Stimulated activated CD4-positive, alpha-beta T cell treated with anti-CD3 and anti-CD28 coated beads, TNF-alpha, amount 100 ng/mL, for 1 hour (primary cell): ENCODE measurements at places on chromosomes 3 and 15.
A peak's percentile ranks its signal among the peaks of the same experiment; 100 is the strongest.

DNA sequence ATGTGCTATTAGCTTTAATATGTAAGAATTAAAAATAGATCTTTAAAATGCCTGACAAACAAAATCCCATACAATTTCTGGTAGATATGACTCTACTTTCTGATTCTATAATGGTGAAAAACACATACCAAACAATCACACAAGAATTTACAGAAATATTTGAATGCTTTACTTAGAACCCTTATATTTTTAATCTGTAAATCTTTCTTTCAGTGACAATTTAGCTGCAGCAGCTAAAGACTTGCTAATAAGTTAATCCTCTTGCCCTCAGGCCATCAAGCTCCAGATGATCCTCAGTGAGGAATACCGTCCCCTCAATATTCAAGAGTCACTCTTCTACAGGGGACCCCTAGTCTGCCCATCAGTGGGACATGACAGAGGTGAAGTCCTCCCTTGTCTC lies 55.6 kb downstream of the C3orf80 start:
- no peak for DNase-seq

GRCh38 chr15:100923902-100924301 lies 4.7 kb downstream of the LRRK1 start:
- DNase-seq: no peak

GRCh38 chr15:90751300-90751825 lies 34.2 kb downstream of the BLM start:
- no peak for DNase-seq

GRCh38 chr15:101008158-101009139 lies 89.3 kb downstream of the LRRK1 start:
- DNase-seq: peak; percentile 59

DNA sequence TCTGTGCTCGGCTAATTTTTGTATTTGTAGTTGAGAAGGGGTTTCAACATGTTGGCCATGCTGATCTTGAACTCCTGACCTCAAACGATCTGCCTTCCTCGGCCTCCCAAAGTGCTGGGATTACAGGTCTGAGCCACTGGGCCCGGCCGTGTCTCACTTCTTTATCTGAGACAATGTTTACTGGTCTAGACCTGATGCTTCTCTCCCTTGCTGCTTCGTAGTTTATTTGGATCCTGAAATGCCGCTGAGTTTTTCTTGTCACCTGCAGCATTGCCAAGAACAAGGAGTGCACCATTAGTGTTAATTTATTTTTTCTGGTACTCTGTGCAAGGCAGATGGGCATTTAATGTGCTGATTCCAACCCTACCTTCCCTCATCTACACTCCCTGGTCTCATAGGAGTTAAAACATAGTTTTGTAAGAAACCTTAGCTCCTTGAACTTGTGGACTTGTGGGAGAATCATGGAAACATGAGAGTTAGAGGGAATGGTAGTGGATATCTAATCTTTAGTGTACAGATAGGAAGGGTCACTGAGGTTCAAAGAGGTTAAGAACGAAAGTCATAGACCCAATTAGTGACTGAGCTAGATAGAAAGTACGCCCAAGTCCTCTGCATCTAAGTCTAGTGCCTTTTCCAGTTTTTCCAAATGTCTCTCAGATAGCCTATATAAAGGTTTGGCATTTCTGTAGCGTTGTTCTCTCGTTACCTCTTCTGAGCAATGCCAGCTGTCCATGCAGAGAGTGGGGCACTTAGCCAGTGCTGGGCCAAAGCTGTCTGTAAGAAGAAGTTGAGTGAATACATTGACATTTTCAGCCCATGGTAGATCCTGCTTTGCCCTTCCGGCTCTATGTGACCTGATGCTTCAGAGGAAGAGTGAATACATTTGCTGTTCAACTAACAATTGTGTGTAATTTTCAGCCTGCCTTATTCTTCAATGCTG lies 244.1 kb downstream of the LPP start:
- no peak for DNase-seq

GRCh38 chr15:96349034-96349856 lies 18.7 kb downstream of the NR2F2 start:
- no peak for DNase-seq

DNA sequence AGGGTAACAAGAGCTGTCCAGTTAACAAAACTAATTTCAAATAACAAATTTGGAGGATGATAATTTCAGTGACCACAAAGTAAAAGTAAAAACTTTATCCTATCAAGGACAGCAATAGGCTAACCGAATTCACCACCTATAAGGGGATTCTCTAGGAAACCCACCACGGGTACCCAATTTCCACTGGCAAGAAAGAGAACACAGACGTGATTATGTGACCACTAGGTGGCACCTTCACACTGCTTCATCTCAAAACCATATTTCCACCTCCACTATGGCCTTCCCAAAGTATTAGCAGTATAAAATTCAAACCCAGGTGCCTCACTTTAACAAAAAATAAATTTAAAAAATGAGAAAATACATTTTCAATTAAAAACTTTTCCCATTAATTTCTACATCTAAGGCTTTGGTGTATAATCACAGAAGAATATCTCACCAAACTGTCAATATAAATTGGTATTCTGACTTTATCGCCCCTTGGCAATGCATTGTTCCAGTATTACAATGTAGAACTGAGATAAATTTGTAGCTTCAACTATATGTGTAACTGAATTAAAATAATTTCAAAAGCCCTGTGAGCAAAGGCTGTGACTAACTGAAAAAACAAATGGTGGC lies 96.5 kb downstream of the FSIP1 start:
- DNase-seq: no peak

GRCh38 chr3:21795921-21796320 lies 44.9 kb upstream of the ZNF385D start:
- DNase-seq: no peak

- DNase-seq: no peak
These were observed 11.6 kb downstream of the PHLDB2 start for GRCh38 chr3:111870620-111871019.

DNA sequence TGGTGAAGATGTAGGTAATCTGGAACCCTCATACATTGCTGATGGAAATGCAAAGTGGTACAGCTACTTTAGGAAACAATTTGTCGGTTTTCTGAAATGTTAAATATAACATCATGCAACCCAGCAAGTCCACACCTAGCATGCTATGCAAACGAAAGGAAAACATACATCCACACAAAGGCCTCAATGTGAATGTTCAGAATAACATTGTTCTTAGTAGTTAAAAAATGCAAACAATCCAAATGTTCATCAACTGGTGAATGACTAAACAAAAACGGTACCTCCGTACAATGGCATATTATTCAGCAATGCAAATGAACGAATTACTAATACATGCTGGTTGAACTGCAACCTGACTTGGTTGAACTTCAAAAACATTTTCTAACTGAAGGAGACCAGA lies 423.3 kb upstream of the THRB start:
- DNase-seq: no peak

DNA sequence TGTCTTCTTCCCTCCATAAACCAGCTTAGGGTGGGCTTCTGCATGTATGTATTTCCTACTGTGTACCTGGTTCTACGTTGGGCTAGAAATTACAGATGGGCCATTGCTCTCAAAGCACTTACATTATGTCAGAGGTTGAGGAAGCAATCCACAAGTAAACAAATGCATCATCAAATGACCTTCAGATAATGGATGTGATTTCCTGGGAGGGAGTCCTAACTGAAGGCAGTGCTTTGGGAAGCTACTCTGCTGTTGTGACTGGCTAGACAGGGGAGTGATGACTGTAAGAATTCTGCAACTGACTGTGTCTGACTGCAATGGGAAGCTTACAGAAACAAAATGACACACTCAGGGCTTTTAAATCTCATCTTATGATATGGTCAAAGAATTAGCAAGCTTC lies 71.0 kb upstream of the PRR23E start:
- DNase-seq: no peak

DNA sequence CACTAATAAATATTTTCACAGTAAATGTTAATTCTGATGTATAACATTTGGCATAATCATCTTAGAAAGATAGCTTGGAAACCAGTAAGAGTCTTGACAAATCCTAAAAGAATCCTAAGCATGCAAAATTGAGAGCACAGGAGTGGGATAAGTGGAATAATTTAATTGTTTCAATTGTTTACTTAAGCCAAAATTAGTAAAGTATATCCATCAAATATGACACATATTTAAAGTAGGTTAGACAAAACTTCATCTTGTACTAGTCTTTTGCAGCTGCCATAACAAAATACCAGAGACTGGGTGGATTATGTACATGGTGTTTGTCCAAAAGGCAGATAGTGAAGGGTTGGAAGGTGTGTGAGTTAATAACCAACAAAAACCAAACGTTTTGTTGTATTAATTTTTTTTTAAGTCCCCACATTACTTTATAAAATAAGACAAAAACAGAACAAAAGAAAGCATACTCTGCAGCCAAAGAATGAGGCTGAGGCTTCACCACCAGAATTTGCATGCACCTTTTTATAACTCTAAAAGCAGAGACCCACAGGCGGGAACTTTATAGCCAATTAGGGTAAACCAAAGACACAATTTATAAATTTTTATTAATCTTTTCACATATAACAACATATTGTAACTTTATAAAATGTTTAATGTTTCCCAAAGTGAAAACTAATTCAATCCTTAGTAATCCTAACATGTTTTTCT lies 41.9 kb upstream of the CD200R1L start:
- no peak for DNase-seq

DNA sequence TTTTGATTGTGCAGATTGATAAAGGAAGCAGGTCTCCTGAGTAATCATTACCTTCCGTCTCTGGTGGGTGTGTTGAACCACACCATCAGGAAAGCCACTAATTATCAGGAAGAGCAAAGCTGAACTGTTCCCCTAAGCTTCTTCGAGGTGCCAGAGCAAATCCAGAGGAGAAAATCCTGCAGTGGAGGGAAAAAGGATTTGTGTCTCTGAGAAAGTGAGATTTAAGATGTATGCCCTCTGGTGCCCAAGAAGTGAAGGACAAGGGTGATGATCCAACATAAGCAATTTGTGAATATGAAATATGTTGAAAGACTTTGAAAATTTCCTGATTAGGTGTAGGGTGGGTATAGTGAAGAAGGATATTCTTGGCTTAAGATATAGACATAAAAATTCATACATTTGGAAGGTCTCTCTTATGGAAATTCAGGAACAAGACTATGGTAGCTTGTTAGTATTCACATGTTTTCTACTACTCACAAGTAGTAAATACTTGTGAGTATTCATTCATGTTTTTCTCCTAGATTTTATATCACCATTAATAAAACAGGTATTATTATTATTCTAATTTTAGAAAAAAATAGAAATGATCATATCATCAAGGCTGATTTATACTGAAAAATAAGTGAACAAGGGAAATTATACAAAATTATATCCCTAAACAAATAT lies 34.8 kb downstream of the COMMD2 start:
- DNase-seq: no peak

DNA sequence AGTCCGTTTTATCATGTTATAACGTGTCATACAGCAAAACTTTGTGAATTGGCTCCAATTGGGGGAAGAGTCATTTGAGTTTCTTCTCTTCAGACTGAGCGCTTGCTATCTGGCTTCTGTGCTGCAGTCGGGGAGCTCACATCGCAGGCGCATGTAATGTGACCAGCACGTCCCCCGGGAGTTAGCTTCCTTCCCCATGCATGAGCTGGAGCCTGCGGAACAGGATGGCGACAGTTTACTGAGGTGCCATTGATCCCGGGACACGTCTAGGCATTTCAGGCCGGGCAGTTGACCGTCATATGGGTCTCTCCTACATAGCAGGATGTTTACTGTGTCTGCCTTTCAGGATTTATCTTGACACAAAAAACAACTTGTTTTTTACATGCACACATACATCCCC lies 44.8 kb downstream of the CMTM8 start:
- no peak for DNase-seq

DNA sequence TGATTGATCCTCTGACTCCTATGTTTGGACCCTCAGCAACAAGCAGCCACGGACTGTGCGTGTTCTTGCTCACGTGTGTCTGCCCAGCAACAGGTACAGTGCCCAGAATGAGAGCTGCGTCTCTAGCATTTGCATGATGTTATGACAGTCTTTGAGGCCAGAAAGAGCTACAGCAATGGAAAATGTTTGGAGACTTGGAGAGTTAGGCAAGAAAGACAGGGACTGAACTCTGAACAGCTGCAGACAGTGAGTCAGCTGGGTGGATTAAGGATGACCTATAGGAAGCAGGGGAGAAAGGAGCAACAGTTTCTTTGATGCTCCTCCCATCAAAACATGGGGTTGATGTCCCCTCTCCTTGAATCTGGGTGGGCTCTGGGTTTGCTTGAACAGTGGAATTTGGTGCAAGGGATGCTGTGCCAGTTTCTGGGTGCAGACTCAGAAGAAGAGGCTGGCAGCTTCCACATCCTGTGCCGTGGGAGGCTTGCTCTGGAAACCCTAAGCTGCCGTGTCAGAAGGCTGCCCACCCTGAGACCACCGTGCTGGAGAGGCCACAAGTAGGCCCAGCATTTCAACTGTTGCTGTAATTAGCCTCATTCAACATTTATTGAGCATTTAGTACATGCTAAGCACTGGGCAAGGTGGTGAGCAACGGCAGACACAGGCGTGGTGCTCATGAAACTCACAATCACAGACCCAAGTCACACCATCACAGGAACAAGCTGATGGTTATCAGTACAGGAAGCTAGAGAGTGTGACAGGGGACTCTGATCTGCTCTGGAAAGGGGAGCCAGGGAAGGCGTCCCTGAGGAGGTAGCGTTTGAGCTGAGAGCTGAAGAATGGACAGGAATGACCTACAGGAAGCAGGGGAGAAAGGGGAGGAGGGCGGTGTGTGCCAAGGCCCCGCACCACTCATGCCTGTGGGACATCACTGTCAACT lies 21.7 kb downstream of the CCR9 start:
- DNase-seq: no peak

GRCh38 chr3:62496503-62496902 lies 123.2 kb upstream of the FEZF2 start:
- no peak for DNase-seq

- no peak for DNase-seq
These were observed 151.0 kb upstream of the ROBO2 start for GRCh38 chr3:76888856-76889255.

- no peak for DNase-seq
These were observed 204.1 kb downstream of the THRB start for GRCh38 chr3:24290596-24290995.

DNA sequence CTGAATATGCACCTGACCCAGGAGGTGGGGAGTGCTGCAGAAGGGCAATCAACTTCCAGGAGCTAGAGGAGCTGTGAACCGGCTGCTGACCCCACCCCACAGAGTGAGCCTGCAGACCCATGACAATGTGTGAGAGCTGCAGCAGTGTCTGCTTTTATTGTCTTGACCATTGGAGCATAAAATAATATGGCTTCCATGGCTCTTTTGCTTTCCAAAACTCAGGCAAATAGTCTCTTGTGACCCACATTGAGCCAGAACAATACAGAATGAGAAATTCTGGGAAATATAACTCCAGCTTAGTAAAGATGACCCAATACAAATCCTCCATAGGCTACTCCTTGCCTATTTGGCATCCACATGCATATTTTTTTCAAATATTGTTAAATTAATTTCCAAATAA lies 309.6 kb downstream of the PYDC2 start:
- no peak for DNase-seq
